ENCODE measurements at places on chromosomes 1 and 21. TPM values are rescaled to one million over a fixed set of nuclear protein-coding genes. Genes with fewer than 3 reads are reported as not detected.

The CD5L gene
- total RNA-seq = not detected

The GBP2 gene
- 5.4 TPM for total RNA-seq

The KPRP gene
- 0.22 TPM for total RNA-seq

The NCF2 gene
- total RNA-seq = not detected

The PLA2G2D gene
- total RNA-seq = not detected

The SLC16A4 gene
- total RNA-seq = 28.1 TPM

The SPATA17 gene
- total RNA-seq = 0.43 TPM
